ENCODE measurements at places on chromosomes 2 and 18.

DNA sequence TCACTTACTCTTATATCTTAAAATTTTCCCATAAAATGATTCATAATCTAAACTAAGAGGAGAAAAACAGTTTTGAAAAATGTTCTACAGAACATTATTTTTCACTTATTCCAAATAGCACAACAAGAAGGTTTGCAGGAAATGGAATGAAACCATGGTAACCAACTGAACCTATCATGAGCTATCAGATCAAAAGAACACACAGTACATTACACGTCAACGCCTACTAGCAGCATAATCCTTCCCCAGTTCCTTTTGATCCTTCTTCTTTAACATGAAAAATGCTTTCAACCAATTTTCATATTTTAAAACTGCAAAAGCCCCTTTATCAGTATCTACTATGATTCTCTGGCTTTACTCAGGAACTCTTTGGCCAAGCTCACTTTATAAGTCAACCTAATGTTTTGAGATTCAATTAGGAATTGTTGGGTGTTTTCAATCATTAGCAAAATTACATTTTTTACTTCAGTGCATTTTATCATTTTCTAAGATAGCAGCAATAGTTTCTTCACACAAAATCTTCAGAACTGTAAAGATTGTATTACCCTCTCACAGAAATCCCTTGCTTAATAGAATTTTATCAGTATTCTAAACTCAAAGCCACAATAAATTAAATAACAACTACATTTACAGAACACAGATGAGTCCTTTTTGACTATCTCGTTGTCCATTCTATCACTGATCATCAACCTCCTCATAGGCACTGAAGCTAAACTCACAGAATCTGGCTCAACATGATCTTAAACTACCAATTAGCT, 102.5 kb downstream of the CHN1 start:
- DNase-seq: no peak

GRCh38 chr2:232781765-232782164, 5.4 kb upstream of the KCNJ13 start:
- DNase-seq: no peak

DNA sequence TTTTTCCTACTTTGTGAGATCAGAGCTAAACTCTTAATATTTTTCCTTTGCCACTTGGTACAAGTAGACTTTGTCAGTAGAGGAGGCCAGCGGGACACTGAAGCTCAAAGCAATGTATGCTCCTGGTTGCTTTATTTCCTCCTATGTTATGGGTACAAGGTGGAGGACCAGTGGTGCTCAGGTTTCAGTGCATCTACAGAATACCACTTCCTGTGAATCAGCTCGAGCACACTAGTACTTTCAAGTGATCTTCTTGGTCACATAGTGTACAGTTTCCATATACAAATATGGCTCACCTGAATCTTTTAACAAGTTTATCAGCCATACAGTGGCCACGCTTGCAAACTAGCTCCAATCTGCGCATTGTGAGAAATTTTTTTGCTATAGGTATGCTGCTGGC, 1674.8 kb upstream of the TMEFF2 start:
- no peak for DNase-seq

DNA sequence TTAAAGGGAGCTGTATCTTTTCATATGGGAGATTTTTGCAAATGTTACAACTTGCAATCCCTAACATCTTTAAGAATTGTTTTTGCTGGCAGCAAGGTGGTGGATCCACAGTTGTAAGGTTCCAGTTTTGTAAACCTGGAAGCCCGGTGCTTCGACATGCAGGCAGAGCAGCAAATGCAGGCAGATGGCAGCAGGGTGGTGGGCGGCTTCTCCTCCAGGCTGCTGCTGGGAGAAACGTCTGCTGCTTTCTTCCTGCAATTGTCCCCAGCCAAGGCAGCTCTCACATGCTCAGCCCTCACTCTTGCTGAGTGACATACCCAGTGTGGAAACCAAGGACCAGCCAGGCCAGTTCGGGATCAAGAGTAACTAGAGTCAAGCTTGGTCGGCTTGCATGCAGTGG, 166.0 kb downstream of the SEPTIN10 start:
- no peak for DNase-seq

GRCh38 chr2:151999053-151999452, 99.8 kb downstream of the CACNB4 start:
- DNase-seq: peak; percentile 22

DNA sequence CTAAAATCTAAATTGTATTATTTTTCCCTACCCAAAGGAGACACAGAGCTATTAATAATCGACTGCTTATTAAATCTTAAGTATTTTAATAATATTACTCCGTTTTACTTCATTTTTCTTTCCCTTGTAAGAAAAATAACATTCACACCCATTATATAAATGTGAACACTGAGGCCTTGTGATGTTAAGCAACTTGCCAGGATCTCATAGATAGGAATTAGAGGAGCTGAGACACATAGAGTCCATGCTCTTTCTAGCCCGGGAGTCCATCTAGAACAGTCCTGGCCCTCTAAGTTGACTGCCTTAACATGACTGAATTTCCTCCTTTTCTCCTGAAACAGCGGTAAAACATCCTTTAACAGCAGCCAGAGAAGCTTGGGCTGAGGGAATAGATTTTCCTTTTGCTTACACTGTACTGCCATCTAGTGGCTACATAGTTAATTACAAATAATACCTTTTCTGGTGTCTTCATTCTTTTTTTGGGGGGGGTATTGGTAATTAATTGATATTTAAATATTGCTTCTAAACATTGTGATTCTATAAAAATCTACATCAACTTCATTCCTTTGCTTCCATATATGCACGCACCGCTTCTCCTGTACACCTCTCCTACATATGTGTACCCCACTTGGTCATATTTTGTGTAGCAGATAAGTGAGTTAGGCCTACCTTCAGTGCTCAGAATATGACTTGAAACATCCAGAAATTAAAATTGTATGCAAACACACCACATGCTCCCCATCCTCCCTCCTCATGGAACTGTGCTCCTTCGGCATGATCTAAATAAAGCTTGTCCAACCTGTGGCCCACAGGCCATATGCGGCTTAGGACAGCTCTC, 125.8 kb upstream of the HNMT start:
- DNase-seq: no peak

GRCh38 chr2:224612578-224612977, 27.4 kb upstream of the CUL3 start:
- no peak for DNase-seq

DNA sequence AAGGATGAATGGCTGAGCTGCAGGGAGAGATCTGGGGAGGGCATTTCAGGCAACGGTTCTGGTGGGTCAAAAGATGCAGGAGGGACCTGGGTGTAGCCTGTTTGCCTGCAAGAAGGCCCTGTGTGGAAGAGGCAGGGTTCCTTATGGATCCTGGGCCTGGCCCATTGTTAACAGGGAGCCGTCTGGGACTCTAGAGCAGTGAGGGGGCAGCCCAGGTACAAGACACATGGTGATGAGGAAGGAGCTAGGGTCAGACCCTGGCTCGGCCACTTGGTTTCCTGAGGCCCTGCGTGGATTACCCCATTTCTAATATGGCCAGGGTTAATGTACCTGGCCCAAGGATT, 124.9 kb downstream of the GLI2 start:
- no peak for DNase-seq

GRCh38 chr2:192775459-192776262, 580.9 kb upstream of the TMEFF2 start:
- no peak for DNase-seq

- no peak for DNase-seq
Measured at GRCh38 chr2:179383975-179384374, 119.3 kb upstream of the SESTD1 start.

DNA sequence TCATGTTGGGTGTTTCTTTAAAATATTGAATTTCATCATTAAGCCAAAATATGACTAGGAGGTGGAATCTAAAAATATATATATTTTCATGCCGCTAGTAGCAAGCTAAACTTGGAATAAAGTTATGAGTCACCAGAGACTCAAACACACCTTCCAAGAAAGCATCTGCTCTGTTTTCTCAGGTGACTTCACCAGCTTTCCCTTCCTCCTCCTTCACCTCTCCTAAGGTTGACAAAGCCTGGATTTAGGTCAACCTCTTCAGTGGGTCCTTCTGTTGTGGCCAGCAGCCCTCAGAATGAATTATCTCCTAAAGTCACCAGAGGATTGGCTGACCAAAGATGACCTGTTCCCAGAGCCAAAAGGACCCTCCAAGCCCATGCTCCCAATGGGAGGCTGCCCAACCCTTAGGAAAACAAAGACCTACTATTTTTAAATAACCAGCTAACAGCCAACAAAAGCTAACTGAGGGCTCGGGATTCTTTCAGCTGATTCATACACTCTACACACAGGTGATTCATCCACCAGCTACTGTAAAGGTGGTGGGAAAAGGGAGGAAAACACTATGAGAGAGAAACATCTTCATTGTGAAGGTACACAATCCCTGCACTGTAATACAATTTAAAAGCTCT, 113.9 kb downstream of the MYO5B start:
- no peak for DNase-seq

GRCh38 chr2:170148161-170148560, 29.8 kb upstream of the MYO3B start:
- no peak for DNase-seq

DNA sequence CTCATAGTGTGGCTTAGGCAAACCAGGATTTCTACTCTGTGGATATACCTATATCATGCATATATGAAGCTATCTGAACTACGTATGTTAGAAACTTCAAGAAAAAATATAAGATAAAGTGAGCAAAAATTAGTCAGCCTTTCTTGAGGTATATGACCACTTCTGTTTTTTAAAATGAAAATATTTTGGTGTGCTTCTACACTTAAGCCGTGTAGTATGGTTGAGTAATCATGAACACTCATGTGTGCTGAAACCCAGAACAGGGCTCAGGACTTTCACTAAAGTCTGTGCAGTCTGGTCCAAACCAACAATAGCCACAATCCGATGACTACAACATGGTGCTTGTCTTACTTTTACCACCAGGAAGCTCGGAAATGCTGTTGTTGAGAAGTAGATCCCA, 48.9 kb upstream of the TMEM177 start:
- no peak for DNase-seq

- DNase-seq: peak; percentile 30
Measured at GRCh38 chr2:26469092-26469710, 8.7 kb downstream of the OTOF start.

- no peak for DNase-seq
Measured at GRCh38 chr18:51952844-51953243, 387.2 kb upstream of the DCC start.

GRCh38 chr2:57864926-57865325, 181.7 kb upstream of the VRK2 start:
- DNase-seq: no peak

DNA sequence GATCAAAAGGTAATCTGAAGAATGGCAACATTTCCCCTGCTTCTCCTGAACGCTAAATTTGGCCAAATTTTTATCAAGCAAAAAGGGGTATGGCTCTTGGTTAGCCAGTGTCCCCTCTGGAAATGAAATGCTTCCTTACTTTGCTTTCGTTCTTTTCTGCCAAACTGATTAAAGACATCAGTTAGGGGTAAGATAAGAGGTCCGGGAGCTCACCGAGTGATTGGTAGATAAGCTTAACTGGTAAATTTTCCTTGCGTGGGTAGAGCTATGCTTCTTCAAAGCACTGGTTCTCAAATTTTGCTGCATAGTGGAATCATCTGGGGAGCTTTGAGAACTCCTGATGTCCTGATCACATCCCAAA, 62.7 kb upstream of the MAPRE2 start:
- DNase-seq: no peak

DNA sequence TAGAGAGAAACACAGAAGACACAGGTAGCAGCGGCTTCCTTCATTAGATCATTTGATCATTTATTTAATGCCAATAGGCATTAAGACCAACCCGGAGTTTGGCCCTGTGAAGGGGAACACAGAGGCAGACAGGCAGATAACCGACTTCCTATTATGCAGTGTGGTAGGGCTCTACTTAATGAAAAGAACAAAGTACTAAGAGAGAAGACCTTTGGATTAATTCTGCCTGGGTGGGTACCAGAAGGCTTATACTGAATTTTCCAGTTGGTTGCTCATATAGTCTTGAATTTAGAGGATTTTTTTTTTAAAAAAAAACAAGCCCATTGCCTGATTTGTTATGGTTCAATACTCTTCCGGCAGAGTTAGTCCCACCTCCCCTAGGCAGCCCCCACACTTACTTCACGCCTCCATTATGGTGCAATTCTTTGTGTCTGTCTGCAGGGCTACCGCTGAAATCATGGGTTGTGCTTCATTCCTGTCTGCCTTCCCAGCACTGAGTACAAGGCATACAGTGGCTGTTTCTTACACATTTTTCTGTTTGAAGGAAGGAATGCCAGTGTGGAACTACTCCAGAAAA, 244.3 kb upstream of the APCDD1 start:
- no peak for DNase-seq

DNA sequence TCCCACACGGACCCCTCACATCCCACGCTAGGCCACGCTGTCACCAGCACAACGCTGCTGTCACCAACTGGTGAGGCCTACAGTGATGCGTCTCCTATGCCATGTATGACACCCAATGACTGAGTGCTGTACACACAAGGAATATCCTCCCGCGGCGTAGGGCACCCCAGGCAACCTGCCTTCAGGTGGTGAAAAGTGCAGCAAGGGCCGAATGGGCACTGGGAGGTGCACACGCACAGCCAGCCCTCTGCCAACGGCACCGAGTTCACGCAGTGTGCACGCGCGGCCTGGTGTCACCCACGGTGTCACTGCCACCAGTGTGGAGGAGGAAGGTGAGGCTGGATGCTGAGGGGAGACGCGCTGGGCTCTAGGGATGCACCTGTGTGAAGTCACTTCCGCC, 4.5 kb downstream of the HS1BP3 start:
- DNase-seq: no peak

GRCh38 chr2:231666171-231667095, 41.9 kb upstream of the PTMA start:
- no peak for DNase-seq

DNA sequence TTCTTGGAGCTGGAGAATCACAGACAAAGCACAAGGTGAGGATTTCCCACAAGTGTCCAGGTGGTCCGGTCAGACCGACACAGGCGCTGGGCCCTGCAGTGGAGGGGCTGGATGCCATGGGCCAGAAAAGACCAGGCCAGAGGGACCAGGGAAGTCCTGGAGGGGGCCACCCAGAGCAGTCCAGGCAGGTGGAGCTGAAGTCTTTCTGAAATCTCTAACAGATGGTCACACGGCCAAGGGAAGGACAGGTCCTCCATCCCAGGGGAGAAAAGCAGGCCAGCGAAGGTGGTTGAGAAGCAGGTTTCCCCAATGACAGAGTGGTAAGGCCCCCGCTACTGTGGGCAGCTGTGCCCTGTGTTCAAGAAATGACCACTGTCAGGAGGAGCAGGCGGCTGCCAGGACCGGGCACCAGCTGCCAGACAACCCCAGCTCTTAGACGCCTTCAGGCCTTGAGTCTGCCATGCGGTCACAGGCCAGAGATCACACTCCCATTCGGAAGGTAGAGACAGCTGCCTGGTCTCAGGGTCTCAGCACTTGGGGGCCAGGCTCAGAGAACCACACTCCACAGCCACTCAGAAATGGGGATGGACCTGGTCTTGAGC, 25.9 kb downstream of the HS1BP3 start:
- DNase-seq: no peak

- no peak for DNase-seq
Measured at GRCh38 chr2:132804051-132804450, 134.0 kb upstream of the LYPD1 start.

- peak; percentile 45 for DNase-seq
Measured at GRCh38 chr18:12911025-12911928, 27.2 kb upstream of the PTPN2 start.

- DNase-seq: no peak
Measured at GRCh38 chr2:96602330-96602823, 35.7 kb downstream of the KANSL3 start.

- no peak for DNase-seq
Measured at GRCh38 chr2:178275600-178275999, 81.3 kb downstream of the OSBPL6 start.

GRCh38 chr18:46211816-46212215, 107.6 kb downstream of the HAUS1 start:
- DNase-seq: no peak

GRCh38 chr2:27262379-27263286, at the start of gene SLC30A3:
SLC30A3 (minus strand) TSS chr2:27263047; CDS start chr2:27262906, 141 bp downstream.
- peak; percentile 63 for DNase-seq

Data from activated CD4-positive, alpha-beta T cell treated with anti-CD3 and anti-CD28 coated beads, Interleukin-2, amount 50 U/mL, for 1 hour (primary cell).